Stimulated activated CD4-positive, alpha-beta T cell treated with anti-CD3 and anti-CD28 coated beads, Interleukin-4, amount 100 ng/mL, for 1 hour (primary cell): ENCODE measurements at places on chromosomes 16 and 17.

DNA sequence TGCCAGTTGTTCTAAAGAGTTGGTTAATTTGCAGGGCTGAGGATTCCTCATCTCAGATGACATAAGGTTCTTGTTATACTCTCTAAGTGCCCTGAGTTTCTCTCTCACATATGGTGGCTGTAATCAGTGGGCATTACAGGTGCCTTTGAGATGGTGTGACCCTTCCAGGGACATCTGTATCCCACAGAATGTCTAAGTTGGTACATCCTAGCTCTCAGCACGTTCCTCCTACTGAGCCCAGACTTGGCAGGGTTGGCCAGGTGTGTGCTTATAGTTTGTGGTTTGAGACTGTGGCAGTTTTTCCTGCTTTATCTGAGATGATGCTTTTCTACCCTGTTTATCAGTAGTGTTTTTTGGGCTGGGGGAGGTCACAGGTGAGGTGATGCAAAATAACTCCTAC lies 36.3 kb downstream of the SPECC1 start:
- no peak for DNase-seq

GRCh38 chr17:66712453-66712852 lies 122.5 kb upstream of the CACNG5 start:
- no peak for DNase-seq

DNA sequence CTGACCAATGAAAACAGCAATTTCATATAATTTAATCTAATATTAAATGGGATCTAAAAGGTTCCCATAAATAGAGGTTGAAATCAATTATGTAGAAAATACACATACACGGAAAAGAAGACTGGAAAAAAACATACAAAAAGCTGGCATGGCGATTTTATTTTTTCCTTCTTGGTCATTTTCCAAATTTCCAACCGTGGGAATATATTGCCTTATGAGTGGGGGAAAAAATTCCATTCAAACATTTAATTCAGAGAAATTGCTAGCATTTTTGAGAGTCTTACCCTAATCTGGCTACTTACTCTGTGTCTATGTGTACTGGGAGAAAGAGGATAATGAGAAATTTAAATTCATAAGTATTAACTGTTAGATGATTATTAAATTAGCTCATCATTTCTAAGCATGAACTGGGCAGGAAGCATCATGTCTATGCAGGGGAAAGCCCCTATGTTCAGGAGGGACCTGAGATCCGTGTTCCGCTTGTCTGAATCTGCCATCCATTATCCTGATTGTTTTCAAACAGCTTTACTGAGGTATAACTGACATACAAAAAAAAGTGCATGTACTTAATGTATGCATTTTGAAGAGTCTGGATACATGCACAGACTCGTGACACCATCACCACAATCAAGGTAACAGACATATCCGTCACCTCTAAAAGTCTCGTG lies 145.2 kb downstream of the XYLT1 start:
- DNase-seq, result no peak

DNA sequence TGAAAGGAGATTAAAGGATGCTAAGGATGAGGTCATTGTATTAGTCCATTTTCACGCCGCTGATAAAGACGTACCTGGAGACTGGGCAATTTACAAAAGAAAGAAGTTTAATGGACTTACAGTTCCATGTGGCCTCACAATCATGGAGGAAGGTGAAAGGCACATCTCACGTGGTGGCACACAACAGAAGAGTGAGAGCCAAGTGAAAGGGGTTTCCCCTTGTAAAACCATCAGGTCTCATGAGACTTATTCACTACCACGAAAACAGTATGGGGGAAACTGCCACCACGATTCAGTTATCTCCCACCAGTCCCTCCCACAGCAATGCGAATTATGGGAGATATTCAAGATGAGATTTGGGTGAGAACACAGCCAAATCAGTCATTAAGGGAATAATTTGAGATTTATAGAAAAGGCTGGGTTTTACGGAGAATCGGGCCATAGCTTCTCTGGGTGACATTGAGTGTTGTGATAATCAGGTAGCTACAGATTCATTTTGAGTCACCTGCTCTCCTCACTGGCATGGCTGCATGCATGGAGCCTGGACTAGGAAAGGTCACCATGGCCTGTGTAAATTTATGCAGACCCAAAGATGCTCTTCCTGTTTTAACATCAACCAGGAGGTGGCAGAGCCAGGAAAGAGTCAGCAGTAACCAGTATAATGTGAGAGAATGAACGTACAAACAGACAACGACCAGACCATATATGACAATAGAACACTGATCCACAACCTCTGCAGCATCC lies 40.5 kb upstream of the DYNLRB2 start:
- DNase-seq, result no peak

GRCh38 chr17:27529230-27529796 lies 73.1 kb downstream of the KSR1 start:
- no peak for DNase-seq

DNA sequence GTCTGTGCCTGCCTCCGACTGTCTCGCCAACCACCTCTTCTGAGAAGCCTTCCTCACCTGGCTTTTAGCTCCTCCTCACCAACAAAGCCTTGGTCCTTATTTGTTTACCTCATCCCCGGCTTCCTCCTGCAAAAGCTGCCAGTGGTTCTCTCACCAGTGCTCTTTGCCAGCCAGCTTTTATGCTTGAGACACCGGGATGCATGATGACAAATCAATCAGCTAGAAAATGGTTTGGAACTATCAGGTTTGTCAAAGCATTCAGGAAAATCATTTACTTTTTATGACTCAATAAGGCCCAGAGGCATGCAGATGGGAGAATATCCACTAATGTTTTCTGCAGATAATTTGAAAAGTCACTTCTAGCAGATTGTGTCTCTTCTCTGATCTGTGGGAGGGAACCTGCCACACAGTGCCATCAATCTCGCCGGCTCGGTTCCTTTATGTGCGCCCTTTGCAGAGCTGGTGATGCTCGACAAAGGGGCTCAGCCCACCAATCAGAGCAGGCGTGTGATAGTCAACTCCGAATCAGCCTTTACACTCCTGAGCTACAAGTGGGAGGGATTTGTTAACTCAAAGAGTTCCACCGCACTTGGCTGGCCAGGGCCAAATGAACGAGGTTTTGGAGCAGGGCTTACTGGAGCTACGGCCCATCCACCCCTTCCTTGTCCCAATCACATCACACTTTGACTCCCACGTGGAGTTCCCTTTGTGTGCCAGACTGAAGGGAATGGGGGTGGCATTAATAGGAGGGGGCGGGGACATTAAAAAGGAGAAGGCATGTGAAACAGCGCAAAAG lies 85.8 kb downstream of the MRC2 start:
- no peak for DNase-seq

GRCh38 chr16:53529513-53529912 lies 26.5 kb upstream of the AKTIP start:
- DNase-seq, result no peak

- peak; percentile 29 for DNase-seq
These were observed 185.4 kb downstream of the SEC14L1 start for GRCh38 chr17:77326076-77326591.

- DNase-seq, result peak; percentile 72
These were observed 1.4 kb upstream of the ALDOA start for GRCh38 chr16:30063893-30064728.

DNA sequence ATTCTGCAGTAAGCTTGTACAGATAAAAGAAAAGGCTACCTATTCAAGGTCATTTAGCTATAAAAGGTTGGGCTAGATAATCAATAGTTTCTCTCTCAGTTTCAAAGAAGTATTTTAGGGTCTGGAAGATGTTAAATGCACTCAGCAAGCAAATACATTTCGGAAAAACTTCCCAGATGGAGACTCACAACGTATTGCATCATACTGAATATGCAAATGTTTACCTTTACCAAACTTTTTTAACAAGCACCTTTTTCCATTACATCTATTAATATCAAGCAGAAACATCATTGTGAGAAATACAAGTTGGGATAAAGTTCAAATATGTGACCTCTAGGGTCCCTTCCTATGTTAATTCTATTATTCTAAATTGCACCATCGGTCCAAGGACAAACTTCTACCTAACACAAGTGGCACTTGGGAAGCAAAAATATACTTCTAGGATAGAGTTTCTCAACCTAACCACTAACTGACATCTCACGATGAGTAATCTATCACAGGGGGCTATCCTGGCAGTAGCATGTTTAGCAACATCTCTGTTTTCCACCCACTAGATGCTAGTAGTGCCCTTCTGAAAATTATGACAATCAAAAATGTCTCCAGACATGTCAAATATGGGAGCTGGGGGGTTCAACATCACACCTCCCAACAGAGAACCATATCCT lies 14.5 kb downstream of the KANSL1 start:
- DNase-seq, result no peak

GRCh38 chr16:55810451-55810961 lies 22.4 kb downstream of the CES1 start:
- no peak for DNase-seq

GRCh38 chr17:78406920-78407319 lies 28.5 kb downstream of the PGS1 start:
- no peak for DNase-seq

DNA sequence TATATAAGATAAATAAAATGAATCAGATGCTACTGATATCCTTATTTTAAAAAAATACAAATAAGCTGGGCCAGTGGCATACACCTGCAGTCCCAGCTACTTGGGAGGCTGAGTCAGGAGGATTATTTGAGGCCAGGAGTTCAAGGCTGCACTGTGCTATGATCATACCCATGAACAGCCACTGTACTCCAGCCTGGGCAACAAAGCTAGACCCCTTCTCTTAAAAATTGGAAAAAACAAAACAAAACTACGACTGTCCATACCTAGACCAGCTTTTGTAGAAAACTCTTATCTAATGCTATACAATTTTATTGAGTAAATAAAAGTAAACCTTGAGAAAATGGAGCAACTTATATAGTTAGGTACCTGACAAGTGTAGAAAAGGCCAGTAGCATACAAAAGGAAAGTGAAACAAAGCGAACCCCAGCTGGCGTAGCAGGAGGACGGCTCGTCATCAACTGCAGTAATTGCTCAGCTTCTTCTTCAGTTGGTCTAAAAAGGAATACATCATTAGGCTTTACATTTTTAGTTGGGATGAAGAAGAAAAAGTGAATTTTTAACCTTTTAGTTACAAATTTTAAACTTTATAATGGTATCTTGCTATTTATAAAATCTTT lies 23.6 kb downstream of the INTS2 start:
- peak; percentile 6 for DNase-seq

DNA sequence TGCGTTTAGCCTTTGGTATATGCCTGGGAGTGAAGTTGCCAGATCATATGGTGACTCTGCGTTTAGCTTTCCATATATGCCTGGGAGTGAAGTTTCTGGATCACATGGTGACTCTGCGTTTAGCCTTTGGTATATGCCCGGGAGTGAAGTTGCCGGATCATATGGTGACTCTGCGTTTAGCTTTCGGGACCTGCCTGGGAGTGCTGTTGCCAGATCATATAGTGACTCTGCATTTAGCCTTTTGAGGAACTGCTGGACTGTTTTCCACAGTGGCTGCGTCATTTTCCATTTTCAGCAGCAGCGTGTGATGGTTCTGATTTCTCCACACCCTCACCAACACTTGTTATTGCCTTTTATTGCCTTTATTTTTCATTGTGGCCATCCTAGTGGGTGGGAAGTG lies 73.0 kb downstream of the OR1D5 start:
- DNase-seq, result no peak

- no peak for DNase-seq
These were observed 50.5 kb upstream of the ZNF750 start for GRCh38 chr17:82890339-82890730.

DNA sequence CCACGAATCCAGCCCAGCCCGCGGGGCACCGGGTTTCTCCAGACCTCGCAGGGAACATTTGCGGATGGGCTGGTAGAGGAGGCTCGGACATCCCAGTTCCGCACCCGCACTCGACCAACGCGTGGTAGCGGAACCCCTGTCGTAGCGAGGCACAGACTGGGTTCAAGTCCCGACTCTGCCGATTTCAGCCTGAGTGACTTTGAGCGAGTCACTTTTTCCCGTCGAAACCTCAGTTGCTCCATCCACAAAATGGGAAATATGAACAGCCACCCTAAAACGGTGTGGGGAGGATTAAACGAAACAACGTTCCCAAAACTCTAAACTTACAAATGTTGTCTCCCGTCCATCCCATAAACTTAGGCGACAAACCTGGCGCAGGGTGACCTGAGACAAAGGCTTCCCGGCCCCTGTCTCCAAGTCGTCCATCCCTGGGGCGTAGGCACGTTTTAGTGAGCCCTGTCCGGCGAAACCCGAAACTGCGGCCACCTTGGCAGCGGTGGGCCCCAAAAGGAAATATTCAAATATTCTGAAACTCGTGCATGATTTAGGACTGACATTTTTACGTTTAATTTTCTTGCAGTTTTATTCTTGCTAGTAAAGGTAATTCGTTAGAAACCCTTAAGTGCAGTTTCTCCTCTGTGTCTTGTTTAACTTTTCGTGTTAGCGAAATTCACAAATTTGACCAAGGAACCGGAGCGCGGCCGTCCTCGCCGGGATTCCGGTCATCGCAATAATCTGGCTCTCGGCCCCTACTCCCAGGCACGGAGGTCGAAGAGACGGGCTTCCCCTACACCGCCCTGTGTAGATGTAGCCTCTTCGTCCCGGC lies 1.9 kb upstream of the MLLT6 start:
- DNase-seq, result peak; percentile 37

- DNase-seq, result no peak
These were observed 193.4 kb downstream of the LGALS9B start for GRCh38 chr17:20273741-20274500.

DNA sequence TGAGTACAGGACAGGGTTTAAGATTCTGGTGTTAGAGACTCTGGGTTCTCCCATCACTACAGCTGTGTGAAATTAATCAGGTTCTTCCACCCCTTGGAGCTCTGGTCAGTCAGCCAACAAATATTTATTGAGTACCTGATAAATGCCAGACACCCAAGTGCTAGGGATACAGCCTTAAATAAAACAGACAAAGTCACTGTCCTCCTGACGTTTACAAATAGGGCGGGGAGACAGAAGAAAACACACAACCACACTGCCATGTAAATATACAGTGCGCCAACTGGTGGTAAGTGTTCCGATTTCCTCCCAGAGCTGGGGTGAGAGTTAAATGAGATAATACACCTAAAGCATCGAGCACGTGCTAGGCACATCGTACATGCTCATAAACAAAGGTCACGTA lies 121.0 kb downstream of the COPRS start:
- no peak for DNase-seq

GRCh38 chr17:80380068-80380467 lies 34.9 kb upstream of the ENDOV start:
- DNase-seq, result no peak

GRCh38 chr17:61400066-61400716 lies 548 bp downstream of the TBX2 start:
- no peak for DNase-seq

GRCh38 chr17:58416396-58416795 lies 938 bp downstream of the RNF43 start:
- DNase-seq, result no peak
